AG04449 (cell line): ENCODE measurements at places on chromosomes 1 and 21.

- no peak for DNase-seq
Measured at GRCh38 chr1:77927414-77927813, 39.0 kb downstream of the NEXN start.

GRCh38 chr1:116373431-116374352, 648 bp downstream of the ATP1A1 start:
- DNase-seq, result no peak

DNA sequence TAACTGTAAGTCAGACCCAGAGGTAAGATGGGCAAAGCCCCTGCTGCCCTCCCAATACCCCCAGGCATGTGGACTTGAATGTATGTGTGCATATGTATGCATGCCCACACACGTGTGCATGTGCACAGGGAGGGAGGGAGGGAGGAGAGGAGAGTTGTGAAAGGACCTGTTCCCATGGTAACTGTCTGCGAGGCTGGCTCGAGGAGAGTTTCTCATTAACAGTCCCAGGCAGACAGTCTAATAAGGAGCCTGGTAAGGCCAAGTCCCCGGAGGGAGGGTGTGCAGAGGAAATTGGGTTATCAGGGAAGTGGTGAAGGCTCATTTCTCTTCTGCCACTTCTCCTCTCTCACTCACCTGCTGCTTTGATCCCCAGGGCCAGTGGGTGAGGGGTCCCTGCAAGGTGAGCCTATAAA, 74.9 kb downstream of the NFASC start:
- no peak for DNase-seq

DNA sequence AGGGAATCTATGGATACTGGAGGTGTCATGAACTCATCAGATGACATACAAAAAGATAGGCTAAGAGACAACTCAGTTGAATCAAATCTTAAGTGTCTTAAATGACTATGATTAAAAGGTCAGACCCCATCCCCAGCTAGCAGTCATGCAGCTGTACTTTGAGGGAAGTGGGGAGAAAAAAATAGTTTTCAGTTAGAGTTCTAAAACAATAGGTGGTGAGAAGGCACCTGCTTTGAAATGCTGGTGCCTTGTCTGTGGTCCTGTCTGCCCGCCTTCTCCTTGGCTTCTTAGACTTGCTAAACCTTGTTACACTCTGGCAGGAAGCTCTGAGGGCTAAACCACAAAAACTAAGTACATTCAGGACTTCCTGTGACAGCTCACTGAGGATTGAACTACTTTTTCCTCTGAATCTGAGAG, 15.3 kb downstream of the CD2 start:
- peak; percentile 9 for DNase-seq

GRCh38 chr1:205251576-205251975, 23.8 kb downstream of the TMCC2 start:
- no peak for DNase-seq

- DNase-seq, result no peak
Measured at GRCh38 chr21:44368711-44369446, 15.5 kb downstream of the TRPM2 start.

- DNase-seq, result no peak
Measured at GRCh38 chr1:186479162-186479561, 18.2 kb upstream of the PDC start.

DNA sequence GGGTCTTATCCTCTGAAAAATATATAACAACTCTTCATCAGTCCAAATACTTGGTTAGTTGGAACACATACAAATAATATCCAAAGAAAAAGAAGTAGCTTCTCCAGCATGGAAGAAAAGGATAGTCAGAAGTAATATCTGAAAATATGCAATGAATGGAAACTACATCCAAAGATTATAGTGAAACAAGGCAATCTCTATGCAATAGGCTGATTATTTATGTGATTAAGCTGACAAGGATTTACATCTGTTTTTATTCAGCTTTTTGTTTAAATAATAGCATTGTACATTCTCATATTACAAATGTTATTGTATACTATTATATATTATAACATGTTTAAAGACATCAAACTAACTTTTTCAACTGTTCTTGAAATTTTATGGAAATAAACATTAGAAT, 15.3 kb upstream of the TGFBR3 start:
- no peak for DNase-seq

GRCh38 chr1:45647248-45648021, 23.6 kb upstream of the CCDC17 start:
- no peak for DNase-seq

GRCh38 chr1:114505148-114505561, 5.8 kb downstream of the TRIM33 start:
- DNase-seq, result no peak
